Skeletal muscle cell (primary cell): ENCODE measurements at places on chromosomes 2 and 18.

DNA sequence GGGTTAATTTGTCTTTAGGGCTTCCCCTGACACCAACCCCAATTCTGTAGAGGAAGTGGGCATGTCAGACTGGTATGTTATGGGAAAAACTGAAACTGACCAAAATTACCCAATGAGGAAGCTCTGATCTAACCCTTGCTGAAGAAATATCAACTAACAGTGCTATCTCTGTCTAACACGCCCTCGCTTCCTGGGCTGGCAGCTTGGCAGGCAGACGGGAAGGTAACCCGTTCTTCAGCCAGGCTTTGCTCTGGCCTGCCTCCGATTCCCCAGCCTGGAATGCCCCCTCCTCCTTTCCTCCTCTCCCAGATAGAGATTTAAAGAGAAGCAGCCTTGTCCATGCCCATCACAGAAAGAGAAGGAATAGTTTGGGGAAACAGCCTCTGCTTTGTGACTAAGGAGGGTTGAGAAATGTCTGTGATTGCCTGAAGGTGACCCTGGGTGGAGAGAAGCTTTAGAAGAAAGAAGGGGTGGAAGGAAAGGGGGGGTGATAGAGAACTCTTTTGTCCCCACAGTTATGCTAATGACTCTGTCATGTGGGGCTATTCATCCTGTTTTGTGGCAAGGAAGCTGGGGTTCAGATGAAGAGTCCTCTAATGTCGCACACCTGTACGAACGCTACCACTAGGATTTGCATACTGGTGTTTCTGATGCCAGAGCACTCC is 15.4 kb downstream of the HK2 start:
- no peak for DNase-seq

DNA sequence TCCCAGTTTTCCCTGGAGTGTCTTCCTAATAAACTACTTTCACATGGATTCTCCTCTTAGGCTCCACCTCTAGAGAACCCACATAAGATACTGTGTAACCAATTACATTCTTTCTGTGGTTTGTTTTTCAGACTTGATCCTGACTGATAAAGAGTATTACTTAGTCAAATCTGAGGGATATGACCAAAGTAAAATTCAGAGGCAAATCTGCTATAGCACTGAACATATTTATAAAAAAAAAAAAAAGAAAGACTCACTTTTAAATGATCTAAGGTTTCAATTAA is 13.9 kb downstream of the CKAP2L start:
- no peak for DNase-seq

- DNase-seq = peak; percentile 25
Observed at GRCh38 chr2:112582314-112582746, 2.1 kb upstream of the CHCHD5 start.

GRCh38 chr2:63862806-63863205 is 21.1 kb downstream of the UGP2 start:
- DNase-seq = no peak

DNA sequence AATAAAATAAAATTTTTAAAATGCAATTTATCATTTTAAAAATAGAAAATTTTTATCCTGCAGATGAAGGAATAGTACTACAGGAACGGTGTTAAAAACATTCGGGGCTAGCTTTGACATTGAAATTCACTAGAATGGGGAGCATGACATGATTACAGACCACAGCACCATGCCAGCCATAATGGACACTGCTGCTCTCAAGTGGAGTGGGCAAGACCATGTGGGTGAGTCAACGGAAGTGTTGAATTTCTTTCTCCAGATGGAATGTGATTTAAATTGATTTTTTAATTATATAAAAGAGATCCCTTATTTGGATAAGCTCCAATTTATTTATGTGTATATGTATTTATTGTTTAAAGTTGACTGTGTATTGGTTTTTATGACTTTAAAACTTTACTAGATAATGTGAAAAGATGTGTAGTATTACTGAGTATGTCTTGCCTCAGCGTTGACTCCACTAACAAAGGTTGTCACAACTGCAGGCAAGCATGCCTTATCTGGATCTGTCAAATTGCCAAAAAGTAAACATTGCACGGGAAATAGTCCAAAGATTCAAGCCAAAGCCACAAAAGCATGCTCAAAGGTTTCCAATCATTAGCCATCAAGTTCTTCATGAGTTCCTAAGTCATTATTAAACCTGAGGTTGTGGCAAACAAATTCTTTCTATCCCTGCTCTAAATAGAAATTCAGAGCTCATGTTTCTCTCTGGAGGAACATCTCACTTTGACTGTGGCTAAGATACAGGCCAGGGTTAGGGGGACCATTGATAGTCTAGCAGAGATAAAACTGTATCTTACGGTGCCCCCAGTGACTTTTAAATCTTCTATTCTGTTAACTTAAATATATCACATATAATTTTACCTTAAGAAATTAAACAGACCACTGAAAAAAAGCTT is 536.9 kb downstream of the TMX3 start:
- peak; percentile 97 for DNase-seq

DNA sequence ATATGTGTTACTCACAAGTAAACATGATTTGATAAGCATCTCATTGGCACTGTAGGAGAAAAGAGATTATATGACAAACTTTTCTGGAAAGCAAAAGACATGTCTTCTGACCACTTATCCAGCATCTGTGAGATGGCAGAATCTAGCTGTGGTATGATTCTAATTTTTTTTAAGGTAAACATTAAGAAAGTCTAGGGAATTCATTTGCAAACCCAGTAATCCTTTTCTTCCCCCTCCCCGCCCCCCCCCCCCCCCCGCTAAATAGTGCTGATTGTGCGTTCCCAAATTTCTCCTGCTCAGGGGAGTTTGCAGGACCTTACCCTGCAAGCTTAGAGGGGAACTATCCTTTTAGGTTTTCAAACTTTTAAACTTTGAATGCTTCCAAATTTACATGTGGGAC is 12.1 kb downstream of the MRPL44 start:
- DNase-seq = no peak

GRCh38 chr2:19893520-19894133 is 8.2 kb downstream of the TTC32 start:
- no peak for DNase-seq

DNA sequence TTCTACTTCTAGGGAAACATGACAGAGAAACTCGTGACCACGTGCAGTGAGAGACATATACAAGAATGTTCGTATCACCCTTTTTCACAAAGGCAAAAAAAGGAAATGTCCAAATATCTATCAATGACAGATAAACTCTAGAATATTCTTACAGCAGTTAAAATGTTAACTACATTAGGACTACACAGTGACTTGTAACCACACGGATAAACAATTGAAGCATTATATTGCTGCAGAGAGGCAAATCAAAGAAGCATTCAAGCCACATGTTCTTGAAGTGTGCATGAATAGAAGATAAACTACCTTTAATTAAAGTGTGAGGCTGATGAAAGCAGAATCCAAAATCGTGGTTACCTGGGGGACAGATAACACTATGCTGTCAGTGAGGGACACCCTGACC is 935.3 kb upstream of the KLHL29 start:
- DNase-seq = no peak

DNA sequence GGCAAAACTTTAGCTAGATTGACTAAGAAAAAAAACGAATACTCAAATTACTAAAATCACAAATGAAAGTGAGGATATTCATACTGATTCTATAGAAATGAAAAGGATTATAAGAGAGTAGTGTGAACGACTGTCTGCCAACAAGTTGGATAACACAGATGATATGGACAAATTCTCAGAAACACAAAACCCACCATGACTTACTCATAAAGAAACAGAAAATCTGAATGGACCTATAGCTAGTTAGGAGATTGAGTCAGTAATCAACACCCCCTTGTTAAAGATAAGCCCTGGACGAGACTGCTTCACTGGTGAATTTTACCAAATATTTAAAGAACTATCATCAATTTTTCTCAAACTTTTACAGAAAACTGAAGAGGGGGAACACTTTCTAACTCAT is 108.8 kb upstream of the TMEM200C start:
- DNase-seq = no peak

- DNase-seq = no peak
Observed at GRCh38 chr2:173448938-173449471, 94.3 kb downstream of the CDCA7 start.

GRCh38 chr2:119826370-119826961 is 66.7 kb downstream of the PTPN4 start:
- DNase-seq = no peak

DNA sequence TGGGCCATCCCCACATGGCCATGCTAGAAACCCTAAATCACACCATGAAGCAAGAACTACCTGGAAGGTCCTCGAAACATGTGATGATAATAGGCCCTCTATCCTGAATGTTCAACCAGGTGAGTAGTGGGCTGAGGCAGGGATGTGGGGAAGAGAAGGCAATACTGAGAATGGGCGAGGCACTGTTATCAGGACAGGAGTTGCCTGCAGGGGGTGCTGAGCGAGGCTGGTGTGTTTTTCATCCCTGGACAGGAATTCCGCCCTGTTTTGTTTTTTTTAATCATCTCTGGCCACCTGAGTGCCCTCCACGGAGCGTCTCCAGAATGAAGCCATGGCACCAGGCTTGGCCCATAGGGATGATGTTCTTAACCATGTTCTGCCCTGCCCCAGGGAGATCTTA is 103.0 kb upstream of the SOX11 start:
- DNase-seq = no peak

GRCh38 chr18:66271962-66272361 is 331.9 kb downstream of the CDH19 start:
- no peak for DNase-seq

DNA sequence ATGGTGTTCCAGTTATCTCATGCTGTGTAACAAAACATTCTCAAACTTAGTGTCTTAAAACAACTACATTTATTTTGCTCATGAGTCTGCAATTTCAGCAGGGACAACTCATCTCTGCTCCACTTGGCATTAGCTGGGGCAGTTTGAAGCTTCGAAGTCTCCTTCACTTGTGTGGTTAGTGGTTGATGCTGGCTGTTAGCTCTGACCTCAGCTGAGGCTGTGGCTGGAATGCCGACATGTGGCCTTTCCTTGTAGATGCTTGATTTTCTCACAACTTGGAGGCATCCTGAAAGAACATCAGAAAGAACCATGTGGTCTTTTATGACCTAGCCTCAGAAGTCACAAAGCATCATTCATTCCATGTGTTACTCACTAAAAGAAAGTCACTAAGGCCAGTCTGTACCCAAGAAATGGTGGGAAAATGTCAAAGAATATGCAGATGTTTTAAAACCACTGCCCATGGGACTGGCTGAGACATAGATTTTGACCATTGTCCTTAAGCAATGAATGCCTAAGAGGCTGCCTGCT is 3.8 kb upstream of the TMSB10 start:
- peak; percentile 92 for DNase-seq

DNA sequence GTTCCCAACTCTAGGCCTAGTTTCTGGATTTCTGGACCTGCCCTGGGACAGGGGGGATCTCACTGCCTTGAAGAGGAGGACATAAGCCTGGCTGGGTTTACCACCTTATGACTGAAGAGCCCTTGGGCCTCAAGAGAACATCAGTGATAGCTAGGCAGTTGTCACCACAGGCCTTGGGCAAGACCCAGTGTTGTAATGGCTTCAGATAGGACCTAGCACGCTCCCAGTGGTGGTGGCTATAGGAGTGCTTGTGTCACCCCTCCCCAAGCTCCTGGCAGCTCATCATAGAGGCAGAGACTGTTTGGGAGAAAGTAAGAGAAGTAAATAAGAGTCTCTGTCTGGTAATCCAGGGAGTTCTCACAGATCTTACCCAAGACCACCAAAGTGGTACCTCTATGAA is 19.4 kb upstream of the EVA1A start:
- no peak for DNase-seq

- no peak for DNase-seq
Observed at GRCh38 chr2:17148407-17149145, 369.7 kb downstream of the RAD51AP2 start.

DNA sequence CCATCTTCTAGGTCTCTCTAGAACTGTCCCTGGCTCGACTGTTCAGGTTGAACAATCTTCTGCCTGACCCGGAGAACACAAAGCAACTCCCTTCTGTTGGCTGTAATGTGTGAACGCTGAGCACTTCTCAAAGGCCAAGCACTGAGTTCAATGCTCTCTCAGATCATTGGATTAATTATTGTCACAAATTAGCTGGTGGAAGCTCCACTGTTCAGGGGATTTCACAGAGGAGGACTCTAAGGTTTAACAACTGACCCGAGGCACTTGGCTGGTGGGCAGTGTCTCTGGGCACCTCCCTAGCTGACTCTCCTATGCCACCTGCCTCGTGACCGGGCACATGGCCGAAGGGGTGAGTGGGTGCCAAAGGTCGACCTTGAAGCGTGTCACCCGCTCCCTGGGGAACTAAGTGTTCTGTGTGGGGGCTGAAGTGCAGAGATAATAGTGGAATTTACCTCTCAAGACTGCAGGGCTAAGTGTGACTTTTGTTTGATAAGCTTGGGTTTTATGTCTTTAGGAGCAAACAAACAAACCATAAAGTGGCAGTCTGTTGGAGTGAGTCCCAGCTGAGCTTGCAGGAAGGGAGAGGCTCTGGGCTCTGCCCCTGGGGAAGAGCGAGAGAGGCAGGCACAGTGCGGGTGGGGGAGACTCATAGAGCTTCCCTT is 64.8 kb downstream of the BCL2L11 start:
- no peak for DNase-seq

GRCh38 chr18:50369672-50370071 is 5.2 kb upstream of the SKA1 start:
- DNase-seq = no peak

- DNase-seq = no peak
Observed at GRCh38 chr2:181851726-181852125, 39.8 kb upstream of the ITPRID2 start.

DNA sequence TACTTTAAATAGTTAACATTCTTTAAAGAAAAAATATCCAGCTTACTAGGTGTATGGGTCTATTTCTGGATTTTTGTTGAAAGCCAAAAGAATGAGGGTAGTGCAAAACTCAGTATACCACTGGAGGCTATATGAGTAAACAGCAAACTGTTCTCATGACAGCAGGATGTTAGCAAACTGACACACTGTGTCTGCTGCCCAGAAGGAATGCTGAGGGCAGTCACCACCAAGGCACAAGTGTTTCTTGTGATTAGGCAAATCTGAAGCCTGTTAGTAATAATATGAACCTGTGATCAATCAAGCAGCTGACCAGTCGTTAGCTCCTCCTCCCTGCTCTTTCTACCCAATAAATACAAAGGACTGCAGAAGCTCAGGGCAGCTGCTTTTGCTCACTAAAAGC is 50.5 kb upstream of the SULT1C3 start:
- no peak for DNase-seq

- no peak for DNase-seq
Observed at GRCh38 chr2:15780912-15781574, 159.3 kb upstream of the MYCN start.

DNA sequence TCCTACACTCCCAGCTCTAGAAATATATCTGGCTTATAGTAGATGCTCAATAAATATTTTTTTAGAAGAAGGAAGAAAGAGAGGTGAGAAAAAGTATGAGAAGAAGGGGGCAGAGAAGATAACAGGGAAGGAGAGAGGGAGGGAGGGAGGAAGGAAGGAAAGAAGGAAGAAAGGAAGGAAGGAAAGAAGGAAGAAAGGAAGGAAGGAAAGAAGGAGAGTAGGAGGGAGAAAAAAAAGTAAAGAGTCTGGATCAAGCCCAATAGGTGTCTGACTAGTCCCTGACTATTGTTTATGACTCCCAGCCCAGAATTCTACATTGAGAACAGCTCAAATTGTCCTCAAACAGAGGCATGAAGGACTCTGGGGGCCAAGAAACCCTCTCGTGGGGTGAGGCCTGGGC is 83.9 kb downstream of the THNSL2 start:
- DNase-seq = no peak
